ENCODE measurements at places on chromosomes 13 and 19.

GRCh38 chr19:15115080-15115479 is 7.9 kb downstream of the SYDE1 start:
- no peak for DNase-seq

- DNase-seq: no peak
These were observed 17.0 kb downstream of the CYP2F1 start for GRCh38 chr19:41131186-41131585.

DNA sequence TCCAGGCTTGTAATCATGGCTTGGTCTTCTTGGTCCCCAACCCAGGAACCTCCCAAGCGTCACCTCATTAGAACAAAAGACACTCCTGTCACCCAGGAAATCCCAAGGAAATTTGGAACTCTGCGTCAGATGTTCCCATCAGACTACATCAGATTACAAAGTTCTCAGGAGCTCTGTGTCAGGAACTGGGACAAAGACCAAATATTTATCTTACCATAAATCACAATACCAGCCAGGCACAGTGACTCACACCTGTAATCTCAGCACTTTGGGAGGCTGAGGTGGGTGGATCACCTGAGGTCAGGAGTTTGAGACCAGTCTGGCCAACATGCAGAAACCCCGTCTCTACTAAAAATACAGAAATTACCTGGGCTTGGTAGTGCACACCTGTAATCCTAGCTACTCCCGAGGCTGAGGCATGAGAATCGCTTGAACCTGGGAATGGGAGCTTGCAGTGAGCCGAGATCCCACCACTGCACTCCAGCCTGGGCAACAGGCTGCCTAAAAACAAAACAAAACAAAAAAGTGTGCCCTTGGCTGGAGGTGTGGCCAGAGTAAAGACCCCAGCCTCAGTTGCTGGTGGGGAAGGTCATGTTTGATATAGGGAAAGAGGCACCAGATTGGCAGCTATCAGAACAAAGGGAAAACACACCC is 16.7 kb upstream of the CCDC124 start:
- no peak for DNase-seq

GRCh38 chr13:23615395-23616081 is 45.3 kb downstream of the TNFRSF19 start:
- no peak for DNase-seq

DNA sequence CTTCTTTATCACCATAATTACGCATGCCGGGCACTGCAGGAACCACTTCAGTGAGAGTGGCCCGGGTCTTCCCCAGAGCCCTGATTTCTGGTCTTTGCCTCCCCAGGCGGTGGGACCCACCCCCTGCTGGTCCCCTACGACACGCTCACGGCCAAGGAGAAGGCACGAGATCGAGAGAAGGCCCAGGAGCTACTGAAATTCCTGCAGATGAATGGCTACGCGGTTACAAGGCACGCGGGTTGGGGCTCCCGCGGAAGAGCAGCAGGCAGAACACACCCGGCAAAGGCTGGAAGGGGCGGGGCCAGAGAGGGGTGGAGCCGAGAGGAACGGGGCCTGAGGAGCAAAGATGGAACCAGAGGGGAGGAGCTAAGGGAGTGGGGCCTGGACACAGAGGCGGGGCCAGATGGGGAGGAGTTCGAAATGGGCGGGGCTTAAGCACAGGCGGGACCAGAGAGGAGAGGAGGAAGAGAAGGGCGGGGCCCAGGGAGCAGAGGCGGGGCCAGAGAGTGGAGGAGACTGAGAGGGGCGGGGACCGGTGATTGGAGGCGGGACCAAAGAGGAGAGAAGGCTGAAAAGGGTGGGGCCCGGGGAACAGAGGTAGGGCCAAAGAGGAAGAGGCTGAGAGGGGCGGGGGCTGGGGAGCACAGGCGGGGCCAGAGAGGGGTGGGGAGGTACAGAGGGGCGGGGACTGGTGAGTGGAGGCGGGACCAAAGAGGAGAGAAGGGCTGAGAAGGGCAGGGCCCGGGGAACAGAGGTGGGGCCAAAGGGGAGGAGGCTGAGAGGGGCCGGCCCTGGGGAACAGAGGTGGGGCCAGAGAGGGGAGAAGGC is 73.4 kb downstream of the RYR1 start:
- DNase-seq: peak; percentile 17

DNA sequence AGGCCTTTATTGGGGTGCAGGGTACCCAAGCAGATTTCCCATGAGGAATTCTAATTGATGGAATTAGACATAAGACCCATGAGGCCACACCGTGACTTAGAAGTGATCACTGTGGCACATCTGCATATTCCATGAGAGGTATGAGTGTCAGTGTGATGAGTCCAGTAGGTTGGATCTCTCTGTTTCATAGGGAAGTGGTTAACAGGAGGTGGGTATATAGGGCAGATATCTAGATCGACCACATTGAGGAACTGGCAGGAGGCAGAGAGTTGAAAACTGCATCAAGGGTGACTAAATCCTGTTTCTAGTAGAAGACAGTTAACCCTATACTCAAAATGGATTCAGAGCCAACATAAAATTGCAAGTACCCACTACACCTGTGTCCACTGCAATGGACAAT is 68.6 kb upstream of the MIR17HG start:
- no peak for DNase-seq

- no peak for DNase-seq
These were observed 12.3 kb upstream of the MCF2L start for GRCh38 chr13:112956571-112957294.

DNA sequence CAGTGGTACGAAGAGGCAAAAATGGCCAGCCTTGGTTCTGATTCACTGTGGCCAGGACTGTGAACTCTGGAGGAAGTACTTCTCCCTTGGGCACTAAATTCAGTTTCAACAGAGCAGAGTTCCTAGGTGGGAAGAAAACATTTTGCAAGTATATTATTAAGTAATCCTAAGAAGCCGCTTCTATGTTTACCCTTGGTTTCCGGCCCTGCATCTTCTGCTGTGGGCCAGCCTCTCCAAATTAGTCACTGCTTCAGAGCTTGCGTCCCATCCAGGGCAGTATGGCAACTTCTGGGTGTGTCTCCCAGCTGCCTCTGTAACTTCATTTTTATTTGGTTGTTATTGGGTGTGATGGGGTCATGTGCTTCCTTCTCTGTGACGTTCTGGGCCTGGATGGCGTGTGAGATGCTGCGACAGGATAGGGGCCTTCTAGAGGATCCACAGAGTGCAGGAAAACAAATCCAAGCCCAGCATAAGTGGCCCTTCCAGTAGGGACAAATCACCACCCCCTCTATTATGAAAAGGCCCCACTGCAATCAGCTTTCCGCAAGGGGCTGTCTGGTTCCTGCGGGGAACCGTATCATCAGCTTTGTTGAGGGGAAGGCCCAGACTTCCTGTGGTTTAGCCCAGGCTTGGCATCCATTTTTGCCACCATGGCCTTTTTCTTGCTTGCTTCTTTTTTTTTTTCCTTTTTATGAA is 55.1 kb upstream of the C1QTNF9 start:
- no peak for DNase-seq

DNA sequence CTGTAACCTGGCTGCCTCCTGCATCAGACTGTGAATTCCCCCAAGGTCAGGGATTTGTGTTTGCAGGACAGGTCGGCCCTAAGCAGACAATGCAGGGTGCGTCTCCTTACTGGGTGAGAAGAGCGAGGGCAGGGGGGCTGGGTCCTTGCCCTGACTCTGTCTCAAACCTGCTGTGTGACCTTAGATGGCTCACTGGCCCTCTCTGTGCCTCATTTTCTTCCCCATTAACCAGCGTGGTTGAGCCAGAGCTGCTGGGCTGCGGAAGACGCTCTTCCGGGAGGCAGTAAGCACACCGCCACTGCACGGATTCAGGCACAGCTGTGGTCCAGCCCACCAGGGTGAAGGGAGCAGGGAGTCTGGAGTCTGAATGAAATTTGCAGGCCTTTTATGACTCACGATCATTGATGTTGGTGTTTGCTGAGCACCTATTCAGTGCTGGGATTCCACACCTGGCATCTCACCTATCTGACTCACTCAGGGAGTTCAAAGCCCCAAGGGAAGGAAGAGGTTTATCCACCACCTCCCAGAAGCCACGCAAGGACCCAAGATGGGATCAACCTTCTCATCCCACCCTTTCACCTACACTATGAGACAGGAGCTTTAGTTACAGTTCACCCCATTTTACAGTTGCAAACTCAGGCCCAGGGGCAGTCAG is 2.5 kb downstream of the AKT1S1 start:
- no peak for DNase-seq

All from hypothalamus (tissue), 51 donors.